Muscle of arm (tissue), 14 donors: ENCODE measurements at places on chromosomes 2 and 18. TPM values are rescaled to one million over a fixed set of nuclear protein-coding genes. Genes with fewer than 3 reads are reported as not detected.

- peak; percentile 13 for DNase-seq
Observed at GRCh38 chr2:143397884-143398614, 268.8 kb downstream of the ARHGAP15 start.

DNA sequence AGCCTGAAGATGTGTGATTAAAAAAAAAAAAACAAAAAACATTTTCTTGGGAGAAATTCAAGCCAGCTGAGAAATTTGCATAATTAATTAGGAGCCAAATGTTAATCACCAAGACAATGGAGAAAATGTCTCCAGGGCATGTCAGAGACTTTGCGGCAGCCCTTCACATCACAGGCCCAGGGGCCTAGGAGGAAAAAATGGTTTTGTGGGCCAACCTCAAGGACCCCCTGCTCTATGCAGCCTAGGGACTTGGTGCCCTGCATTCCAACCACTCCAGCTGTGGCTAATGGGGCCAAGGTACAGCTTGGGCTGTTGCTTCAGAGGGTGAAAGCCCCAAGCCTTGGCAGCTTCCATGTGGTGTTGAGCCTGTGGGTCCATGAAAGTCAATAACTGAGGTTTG is 241.9 kb upstream of the THUMPD2 start:
- no peak for DNase-seq

DNA sequence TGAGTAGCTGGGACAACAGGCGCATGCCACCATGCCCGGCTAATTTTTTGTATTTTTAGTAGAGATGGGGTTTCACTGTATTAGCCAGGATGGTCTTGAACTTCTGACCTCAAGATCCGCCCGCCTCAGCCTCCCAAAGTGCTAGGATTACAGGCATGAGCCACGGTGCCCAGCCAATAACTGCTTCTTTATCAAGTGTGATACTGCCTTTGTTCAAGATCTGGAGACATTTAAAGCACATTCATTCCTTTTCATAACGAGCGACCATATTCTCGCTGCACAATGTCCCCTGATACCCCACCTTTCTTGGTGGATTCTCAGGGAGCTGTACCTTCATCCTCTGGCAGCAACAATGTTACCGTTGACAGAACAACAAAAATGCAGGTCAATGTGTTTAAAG is 75.4 kb downstream of the PIEZO2 start:
- no peak for DNase-seq

DNA sequence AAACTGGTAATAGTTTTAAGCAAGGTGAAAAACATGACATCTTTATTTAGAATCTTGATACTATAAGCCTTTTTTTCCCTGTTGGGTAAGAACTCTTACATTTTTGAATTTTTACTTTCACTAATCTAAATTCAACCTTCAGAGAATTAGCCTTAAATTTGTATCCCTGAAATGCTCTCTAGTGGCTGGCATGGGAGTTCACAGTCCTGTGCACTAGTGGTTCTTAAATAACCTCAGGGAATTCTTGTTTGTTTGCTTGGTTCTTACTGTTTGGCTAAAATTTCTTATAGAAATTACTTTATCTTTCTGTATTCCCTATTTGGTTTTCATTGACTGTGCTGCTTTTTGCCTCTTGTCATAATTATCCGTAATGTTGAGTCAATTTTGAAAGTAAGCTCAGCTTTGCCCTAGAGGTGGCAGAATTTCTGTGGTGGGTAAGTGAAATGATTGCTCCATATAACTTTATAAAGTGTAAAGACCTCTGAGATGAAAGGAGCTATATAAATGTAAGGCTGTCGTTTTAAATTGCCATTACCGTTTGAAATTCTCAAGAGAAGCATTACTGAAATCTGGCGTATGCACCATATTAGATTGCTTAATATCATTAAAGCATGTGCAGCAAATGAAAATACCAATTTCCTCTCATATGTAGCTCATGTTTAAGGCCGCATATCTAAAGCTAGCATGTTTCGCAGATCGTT is 391.3 kb upstream of the FIGN start:
- peak; percentile 7 for DNase-seq

DNA sequence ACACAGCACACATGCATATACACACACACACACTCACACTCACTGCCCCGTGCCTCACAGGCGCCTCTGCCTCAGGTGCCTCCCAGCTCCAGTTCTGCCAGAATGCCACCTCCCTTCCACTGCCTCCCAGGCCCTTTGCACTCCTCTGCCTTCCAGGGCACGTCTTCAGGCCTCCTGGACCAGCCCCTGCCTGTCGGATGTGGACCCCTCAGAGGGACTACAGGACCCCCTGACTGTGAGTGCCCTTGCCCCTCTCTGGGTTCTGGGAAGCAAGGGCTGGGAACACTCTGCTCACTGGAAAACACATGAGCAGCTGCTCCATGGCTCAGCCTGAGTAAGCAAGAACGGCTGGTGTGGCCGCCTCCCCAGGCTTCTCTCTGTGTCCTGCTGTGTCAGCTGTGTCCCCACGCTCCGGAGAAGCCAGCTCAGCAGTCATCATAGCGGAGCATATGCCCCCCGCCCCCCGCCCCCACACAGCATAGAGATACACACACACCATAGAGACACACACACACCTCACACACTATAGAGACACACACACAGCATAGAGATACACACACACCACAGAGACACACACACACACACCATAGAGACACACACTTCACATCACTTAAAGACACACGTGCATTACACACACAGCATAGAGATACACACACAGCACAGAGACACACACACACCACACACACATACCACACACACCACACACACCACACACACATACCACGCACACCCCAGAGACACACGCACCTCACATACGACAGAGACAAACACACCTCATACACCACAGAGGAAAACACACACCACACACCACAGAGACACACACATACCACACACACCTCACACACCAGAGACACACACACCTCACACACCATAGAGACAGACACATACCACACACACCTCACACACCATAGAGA is 271.3 kb downstream of the CYRIA start:
- peak; percentile 39 for DNase-seq

Gene LINC00305
- polyA plus RNA-seq: not detected

Gene GLB1L
- polyA plus RNA-seq: 7.8 TPM

DNA sequence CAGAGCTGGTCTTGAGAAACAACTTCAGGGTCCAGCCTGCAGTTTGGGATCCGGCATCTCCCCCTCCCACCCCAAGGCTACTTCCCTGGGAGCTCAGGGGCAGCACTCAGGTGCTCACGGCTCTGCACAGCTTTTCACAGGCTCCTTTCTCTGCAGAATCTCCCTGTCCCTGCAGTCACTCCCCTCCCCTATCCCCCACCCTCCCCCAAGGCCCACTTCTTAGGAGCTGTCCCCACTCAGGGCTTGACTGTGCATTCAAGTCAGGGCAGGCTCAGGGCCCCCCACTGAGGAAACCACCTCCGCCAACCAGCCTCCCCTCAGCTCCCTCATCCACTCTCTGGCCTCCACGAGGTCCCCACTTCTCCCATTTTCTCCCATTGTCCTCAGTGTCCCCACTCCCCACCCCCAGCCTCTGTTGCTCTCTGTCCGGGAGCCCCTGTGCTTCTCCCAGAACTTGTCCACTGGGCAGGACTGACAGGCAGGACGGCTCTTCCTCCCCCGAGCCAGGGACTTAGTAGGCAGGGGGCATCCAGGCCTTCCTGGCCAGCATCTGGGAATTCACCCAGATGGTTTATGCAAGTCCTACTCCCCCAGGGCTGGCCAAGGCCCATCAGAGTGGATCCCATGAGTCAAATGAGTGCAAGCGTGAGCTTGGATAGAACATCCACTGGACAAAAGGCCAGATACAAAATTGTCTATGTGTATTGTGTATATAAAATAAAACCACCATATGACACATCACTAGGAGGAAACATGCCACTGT is 7.6 kb downstream of the NMUR1 start:
- DNase-seq: no peak

Gene SOCS6
- 21.3 TPM for polyA plus RNA-seq

- DNase-seq: no peak
Observed at GRCh38 chr18:3456686-3457069, 6.7 kb downstream of the TGIF1 start.

Gene ELAC1
- polyA plus RNA-seq: 6.9 TPM

- no peak for DNase-seq
Observed at GRCh38 chr2:138997856-138998517, 217.8 kb upstream of the NXPH2 start.

DNA sequence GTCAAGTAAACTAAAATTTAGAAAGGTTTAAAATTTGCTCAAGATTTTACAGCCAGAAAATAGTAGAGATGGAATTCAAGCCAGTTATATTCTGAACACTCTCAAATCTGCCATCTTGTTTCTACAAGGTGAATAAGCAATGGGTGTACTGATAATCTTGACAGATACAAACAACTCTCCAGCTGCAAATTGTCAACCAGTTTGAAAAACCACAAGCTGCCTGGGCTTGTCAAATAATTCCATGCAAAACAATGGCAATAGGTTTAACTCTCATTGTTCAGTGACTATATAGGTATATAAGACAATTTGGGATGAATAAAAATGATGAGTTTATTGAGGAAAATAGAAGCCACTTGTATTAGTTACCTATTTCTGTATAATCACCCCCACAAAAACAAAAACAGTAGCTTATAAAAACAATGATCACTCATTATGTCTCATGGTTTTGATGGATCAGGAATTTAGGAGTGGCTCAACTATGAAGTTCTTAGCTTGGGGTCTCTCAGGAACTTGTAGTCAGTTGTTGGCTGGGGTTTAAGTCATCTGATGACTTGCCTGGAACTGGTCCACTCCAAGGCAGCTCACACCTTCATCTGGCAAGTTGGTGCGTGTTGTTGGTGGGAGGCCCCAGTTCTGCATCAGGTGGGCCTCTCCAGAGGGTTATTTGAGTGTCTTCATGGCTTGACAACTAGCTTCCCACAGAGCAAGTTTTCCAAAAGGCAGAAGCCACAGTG is 12.6 kb upstream of the EVA1A start:
- DNase-seq: no peak

Gene RTP5
- not detected for polyA plus RNA-seq

- DNase-seq: no peak
Observed at GRCh38 chr2:228747483-228747882, 523.6 kb downstream of the PID1 start.

Gene MEP1B
- 0.13 TPM for polyA plus RNA-seq

DNA sequence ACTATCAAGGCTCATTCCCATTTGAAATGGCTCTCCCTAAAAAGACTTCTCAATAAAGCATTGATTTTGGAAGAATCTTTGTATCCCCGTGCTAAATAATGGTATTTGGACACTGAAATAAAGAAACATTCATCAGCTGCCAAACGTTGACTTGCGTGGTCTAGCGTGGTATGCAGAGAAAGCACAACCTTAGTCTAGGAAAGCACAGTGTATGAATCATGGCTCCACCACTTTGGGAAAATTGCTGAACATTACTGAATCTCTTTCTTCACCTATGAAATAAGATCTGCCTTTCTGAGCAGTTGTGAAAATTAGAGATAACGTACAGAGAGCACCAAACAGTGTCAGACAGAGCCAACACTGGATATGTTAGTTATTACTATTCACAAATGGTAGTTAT is 353.9 kb downstream of the SS18 start:
- DNase-seq: no peak

DNA sequence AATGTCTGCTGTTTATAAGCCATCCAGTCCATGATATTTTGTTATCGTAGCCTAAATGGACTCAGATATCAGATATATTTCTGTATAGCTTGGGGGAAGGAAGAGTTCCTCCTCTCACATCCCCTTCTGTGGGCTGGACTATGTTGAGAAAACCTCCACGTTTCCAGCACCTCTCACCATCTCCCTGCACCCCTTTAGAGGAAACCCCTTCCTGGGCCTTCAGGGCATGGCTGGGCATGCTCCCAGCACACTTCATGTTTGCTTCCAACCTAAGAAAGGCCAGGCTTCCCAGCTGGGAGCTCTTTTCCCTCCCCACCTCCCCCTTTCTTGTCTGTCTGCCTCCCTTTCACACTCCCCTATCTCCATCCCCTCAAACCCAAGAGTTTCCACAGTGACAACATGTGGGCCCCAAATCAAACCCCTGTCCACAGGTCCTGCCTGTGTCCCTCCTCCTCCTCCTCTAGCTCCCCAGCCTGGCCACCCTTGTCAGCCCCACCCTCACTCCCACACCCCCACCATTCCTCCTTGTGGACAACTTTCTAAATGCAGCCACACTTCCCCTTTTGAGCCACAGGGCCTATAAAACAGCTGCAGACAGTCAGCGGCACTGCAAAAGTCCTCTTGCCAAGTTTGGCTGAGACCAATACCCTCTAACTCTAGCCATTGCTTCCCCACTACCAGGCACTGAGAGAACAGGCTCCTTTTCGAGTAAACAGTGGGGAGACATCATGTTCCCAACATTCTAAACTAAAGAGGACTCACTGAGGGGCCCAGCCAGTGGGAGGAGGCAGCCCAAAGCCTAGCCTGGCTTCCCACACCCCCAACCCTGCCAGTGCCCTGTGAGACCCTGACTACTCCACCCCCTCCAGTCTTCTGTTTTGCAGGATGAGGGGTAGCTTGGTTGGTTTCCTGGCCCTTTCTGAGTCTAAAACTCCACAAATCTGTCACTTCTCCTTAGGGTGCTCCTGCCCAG is 120.5 kb downstream of the ZFP36L2 start:
- DNase-seq: peak; percentile 68

DNA sequence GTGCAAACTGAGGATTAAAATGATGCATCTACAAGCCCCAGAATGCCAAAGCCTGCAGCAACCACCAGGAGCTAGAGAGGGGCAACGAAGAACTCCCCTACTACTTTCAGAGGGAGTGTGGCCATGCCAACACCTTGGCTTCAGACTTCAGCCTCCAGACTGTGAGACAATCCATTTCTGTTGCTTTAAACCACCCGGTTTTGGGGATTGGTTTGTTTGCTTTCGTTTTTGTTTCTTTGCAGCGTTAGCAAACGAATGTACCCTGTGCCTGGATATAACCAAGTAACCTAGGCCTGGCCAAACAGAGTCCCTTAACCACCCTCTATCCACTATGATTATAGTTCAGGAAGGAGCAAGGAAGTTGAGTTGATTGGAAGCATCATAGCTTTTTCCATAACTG is 171.2 kb upstream of the NCK2 start:
- DNase-seq: no peak

GRCh38 chr2:10085043-10085667 is 4.9 kb upstream of the CYS1 start:
- no peak for DNase-seq
